NCI-H1436 (cell line): ENCODE measurements at places on chromosomes 1 and 21.
A peak's percentile ranks its signal among the peaks of the same experiment; 100 is the strongest.

DNA sequence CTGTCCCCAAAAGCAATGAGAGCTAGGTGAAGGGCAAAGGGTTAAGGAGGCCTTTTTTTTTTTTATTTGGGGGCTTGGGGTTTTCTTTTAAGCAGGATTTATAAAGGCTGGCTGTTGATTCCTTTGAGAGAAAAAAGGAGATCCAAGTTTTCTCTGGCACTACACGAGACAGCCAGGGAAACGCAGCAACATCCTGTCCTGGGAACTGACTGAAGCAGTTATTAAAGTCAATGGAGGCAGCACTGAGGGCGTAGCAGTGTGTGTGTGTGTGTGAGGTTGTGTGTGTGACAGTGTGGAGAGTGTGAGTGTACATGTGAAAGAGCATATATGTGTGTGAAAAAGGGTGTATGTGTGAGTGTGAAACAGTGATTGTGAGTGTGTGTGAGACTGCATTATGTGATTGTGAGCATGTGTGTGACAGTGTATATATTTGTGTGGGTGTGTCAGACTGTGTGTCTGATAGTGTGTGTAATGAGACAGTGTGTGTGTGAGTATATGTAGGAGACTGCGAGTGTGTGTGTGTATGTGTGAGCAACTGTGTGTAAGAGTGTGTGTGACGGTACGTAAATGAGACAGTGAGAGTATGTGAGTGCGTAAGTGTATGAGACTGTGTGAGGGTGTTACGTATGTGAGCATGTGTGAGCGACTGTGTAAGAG, 65.9 kb upstream of the TIAM1 start:
- DNase-seq, result no peak

GRCh38 chr1:116033322-116033721, 57.0 kb downstream of the SLC22A15 start:
- no peak for DNase-seq

DNA sequence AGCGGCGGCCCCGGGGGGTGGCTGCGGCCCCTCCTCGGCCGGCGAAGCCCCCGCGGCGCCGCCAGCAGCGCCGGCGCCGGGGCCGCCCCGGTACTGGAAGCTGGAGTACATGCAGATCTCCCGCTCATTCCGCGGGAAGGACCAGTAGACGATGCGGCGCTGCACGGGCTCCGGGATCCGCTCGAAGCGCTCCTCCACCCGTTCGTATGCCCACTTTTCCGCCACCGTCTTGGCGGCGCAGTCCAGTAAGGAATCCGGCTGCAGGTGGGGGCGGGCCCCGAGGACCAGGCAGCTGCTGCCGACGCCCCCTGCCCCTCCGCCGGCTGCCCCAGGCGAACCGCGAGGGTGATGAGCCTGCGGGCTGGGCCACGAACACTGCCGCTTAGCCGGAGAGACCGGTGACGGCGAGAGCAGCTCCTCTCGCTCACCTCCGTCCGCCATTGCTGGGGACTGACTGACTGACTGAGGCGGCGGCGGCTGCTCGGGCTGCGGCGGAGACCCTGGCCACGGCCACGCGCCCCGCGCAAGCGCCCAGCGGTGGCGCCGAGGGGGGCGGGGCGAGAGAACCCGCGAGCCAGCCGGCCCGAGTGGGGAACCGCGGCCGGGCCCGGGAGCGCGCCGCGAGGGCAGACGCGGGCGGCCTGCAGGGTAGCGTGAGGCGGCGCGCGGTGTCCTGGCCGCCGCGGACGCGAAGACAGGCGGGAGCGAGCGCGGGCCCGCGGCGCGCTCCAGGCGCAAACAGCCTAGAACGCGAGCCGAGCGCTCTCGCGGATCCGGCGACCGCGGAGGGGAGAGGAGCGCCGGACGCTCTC, at the start of gene ZSWIM5:
ZSWIM5 (minus strand) TSS at position 696 of the 812 bp plus-strand sequence; CDS start at position 441, 255 bp downstream.
- DNase-seq, result peak; percentile 30

DNA sequence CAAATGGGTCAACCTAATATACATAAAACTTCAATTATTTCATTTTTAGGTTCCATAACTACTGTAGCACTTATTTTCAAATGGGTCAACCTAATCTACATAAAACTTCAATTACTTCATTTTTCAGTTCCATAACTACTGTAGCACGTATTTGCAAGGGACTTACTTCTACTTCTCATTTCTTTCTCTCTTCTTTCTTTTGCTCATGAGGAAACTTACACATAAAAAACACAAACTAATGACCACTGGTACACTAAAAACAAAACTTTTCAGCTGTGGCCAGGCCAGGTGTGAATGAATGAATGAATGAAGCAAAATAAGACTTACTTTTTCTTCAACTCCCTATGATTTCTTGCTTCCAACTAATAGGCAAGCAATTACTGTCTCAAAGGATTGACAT, 11.7 kb downstream of the SYDE2 start:
- no peak for DNase-seq

GRCh38 chr1:61005614-61006580, 76.5 kb upstream of the NFIA start:
- no peak for DNase-seq

DNA sequence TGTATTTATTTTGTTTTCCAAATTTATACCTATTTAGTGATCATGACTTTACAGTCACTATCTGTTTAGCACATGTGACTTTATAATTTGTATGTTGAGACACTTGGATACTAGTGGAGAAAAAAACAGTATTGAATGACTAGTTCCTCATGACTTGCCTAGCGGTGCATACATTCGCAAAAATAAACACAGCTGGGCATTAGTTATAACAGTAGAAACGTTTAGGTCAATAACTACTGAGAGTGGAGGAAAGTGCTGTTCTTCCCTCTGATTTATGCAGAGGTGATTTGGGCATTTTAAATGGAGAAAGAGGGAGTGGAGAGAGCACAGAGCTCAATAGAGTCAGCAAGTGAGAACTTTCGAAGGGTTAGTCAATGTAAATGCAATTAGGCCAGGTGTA, 1679.0 kb upstream of the B3GALT2 start:
- DNase-seq, result no peak

DNA sequence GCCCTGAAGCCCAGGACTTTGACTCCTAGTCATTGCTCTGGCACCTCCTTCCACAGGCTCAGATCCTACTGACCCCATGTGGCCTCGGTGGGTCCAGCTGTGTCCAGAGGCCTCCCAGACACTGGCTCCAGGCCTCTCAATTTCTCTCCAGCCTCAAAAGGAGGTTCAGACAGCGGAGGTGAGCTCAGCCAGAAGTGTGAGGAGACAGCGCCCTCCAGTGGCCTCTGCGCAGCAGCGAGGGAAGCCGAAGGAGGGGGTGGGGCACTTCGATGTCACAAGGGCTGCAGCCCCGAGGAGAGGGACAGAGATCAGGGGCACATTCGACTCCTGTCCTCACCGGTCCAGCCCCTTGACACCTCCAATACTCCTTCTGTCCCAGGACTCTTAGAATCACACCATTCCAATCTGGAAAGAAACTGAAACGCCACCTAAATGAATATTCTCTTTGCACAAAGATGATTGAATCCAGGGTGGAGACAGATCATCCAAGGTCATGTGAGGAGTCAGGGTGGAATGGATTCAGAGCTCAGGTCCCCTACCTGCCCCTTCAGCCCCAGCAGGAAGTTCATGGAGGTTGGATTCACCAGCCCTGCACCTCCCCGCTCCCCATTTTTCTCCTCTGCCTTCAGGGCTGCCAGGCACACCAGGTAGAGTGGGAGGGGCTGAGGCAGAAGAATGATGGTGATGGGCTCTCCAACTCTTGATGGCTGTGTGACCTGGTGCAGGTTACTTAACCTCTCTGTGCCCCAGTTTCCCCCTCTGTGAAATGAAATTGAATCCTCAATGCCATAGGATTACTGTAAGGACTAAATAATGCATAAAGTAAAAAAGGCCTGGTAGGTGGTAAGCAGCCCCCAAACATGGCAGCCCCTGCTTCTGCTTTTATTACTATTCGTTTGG, 34.8 kb upstream of the ZBTB40 start:
- peak; percentile 76 for DNase-seq

GRCh38 chr1:245538671-245539070, 383.9 kb downstream of the KIF26B start:
- no peak for DNase-seq

DNA sequence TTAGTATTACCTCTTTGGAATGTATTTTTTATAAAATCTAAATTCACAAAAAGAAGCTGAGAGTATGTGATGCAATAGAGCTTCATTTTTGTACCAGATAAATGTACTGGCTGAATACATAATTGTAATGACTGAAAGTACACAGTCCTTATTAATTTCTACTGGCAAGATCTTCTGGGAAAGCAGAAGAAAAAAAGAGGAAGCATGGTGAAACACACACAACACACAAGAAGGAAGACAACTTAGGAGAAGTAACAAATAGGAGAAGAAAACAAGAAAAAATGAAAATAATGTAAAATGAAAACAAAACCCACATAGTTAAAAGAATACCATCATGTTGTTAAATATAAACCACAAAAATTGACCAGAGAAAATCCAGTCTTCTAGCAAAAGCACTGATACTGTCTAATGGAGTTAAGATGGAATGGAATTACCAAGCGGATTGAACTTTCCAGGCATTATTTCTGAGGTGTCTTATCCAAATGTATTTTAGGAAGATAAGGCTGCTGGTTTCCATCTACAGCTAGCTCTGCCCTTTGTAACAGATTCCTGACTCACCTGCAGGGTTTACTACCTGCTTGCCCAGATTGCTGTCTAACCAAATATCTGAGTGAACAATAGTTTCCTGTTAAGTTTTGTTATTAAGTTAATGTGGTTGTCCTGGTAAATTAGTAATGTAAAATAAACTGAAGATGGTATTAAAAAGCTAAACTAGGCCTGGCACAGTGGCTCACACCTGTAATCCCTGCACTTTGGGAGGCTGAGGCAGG, 4.5 kb upstream of the COP1 start:
- DNase-seq, result no peak

DNA sequence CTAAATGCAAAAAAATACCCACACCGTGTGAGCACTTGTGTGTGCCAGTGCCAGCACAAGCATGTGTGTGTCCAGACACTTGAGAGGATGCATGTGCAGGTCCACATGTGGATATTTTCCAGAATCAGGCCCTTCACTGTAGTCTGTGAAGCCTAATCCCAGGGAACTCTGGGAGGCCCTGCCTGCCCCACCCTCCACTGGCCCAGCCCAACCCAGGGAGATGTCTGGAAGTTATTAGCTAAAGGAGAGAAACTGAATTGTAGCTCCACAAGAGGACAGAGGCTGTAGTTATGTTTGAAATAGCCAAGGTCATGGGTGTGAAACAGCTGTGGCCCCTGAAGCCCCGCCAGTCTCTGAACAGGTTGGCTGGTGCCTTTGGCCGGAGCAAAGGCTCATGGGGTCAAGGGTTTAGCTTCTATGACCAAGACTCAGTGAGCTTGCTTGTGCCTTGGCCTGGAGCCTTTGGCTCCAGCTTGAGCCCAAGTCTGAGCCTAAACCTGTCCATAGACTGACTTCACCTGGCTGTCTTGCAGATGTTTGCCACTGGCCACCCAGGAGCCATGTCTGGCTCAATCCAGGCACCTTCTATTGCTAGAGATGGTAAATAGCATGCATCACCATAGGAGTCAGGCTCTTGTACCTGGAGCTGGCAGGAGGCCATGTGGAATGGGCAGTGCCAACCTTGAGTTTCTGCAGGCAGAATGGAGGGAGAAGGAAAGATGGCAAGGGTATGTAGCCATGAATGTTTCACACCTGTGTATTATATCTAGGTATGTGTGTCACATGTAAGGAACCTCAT, 69.9 kb downstream of the TMEM53 start:
- no peak for DNase-seq

- DNase-seq, result no peak
Measured at GRCh38 chr1:156259805-156260204, 11.9 kb upstream of the PAQR6 start.

DNA sequence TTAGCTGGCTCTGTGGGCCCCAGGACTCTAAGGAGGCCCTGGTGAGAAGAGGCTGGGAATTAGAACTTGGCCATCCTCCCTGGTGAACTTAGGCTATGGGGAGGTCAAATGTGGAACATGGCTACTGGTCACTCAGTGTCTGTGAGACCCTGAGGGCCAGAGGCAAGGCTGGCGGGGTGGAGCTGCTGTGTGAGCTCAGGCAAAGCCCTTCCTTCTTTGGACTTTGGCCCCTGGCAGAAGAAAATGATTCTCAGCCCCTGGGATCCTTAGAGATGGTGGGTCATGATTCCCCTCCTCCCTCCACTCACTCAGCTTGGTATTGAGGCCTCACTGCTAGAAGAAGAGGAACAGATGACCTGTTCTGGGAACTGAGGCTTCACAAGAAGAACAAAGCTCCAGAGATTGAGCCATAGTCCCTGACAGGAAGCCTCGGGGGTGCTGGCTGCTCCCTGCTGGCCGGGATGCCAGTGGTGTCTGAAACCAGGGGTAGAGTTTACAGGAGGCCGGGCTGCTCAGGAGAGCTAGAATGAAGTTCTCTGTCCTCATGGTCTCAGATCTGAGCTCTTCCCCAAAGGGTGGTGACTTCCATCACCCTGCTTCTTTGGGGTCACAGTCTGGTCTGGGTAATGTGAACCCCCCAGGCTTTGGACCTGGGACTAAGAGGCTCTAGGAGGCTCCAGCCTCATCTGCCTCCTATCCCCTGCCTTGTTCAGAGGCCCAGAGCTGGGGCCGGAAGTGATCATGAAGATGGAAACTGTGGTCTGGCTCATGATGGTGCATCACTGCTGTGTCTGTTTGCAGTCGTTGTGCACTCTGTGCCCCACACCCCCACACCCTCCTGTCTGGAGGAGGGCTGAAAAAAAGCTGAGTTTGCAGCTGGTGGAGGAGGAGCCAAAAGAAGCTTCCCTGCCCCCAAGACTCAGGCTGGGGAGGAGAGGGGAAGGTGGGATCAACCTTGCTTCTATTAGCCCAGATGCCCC, 905 bp downstream of the BTBD19 start:
- no peak for DNase-seq

DNA sequence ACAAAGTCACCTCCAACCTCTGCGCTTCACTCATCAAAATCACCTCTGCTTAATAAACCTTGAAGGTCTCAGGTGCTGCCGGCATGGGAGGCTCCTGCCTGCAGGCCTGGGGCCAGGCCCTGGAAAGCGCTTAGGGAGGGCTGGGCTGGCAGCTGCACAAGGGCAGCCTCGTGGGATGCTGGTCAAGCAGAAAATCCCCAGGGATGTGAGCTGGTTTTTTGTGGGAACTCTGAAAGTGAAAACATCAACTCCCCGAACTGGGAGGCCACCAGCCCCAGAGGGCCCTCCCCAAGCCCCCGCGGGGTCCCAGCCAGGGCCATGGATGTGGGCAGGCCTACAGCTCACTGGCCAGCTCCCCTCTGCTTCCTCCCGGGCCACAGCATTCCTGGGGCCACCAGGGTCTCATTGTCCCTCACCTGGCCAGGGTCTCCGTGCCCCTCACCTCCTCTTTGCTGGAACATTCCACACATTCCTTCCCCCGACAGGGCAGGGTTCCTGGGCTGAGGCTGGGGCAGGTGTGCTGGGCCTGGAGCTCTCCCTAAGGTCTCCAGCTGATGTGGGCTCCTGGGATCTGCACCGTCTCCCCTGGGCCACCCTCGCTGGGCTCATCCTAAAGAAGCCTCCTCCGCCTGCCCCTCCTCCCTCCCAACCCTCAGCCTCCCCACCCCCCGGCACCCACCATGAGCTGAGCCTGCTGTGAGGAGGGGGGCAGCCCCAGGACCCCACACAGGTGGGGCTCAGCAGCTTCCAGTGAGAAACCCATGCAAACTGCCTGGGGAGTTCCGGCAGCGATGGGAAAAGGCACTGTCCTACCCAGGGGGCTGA, 36.0 kb upstream of the POFUT2 start:
- DNase-seq, result no peak
